SK-MEL-5 (cell line): ENCODE measurements at places on chromosomes 2 and 18. TPM values are rescaled to one million over a fixed set of nuclear protein-coding genes. Genes with fewer than 3 reads are reported as not detected.

Gene MEP1B
- total RNA-seq: not detected in 2 replicates

Gene IL36G
- not detected in 2 replicates for total RNA-seq

Gene ZC3H8
- total RNA-seq: 19.7 and 22.7 TPM in 2 replicates

Gene DES
- total RNA-seq: 0.13 TPM in 1 of 2 replicates, not detected in the other

Gene CREB1
- total RNA-seq: 31.9 and 34.6 TPM in 2 replicates

Gene DUSP2
- total RNA-seq: 0.80 and 1.0 TPM in 2 replicates

Gene TMEM182
- 3.3 and 3.9 TPM in 2 replicates for total RNA-seq

- peak; percentile 4 for DNase-seq
Observed at GRCh38 chr2:220521551-220521950, 894.1 kb downstream of the SLC4A3 start.

GRCh38 chr2:22037274-22037673 lies 913.5 kb downstream of the TDRD15 start:
- DNase-seq: no peak

DNA sequence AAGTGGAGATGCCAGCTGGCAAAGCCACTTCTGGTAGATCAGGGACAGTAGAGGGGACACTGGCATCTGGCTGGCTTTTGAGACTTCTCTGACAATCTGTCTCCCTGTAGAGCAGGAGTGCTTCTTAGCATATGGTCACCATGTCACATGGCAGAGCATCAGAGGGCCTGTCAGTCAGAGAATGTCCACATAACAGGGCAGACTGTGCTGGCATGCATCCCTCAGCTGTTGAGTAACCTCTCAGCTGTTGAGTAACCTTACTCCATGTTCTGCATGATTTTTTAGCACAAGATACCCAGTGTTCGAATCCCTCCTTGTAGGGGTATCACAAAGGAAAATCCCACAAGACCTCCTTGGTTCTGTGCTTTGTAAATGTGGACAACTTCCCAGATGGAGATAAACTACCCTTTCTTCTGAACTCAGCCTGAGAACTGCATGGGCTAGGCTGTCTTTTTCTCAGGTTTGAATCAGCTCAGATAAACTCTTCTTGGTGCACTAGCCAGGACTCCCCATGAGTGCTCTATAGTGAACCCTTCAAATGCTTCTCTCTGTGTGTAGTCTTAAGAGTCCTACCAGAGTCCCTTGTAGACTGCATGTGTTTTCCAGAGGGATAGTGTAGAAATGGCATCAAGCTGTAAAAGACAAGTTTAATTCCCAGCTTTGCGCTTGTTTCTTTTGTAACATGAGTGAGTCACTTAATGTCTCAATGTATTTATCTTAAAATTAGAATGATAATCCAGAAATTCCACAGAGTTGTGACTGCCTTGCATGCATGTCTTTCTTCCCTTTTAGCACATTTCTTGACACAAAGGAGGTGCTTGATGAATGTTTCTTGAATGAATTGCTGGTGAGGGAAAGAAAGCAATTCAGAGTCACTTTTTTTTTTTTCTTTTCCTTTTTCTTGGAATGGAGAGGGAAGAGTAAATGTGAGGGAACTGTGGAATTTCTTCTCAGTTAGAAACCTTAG lies 442.3 kb upstream of the HNMT start:
- DNase-seq: no peak

DNA sequence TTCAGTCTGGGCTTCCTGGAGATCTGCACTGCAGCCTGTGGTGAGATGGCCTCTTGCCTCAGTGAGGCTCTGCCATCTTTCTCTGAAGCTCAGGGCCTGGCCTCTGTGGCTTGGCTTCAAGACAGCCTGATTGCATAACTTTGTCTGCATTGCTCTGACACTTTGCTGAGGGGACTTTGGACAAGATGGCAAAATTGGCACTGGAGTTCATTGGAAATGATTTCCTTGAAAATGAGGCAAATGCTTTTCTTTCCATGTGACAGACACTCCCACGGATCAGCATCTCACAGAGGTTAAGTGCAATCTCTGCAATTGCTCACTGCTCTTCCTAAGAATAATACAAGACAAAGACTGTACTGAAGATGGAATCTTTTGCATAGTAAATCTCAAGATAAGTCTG lies 166.8 kb downstream of the KCNS3 start:
- no peak for DNase-seq

GRCh38 chr2:6883448-6884122 lies 6.0 kb downstream of the RSAD2 start:
- DNase-seq: no peak

DNA sequence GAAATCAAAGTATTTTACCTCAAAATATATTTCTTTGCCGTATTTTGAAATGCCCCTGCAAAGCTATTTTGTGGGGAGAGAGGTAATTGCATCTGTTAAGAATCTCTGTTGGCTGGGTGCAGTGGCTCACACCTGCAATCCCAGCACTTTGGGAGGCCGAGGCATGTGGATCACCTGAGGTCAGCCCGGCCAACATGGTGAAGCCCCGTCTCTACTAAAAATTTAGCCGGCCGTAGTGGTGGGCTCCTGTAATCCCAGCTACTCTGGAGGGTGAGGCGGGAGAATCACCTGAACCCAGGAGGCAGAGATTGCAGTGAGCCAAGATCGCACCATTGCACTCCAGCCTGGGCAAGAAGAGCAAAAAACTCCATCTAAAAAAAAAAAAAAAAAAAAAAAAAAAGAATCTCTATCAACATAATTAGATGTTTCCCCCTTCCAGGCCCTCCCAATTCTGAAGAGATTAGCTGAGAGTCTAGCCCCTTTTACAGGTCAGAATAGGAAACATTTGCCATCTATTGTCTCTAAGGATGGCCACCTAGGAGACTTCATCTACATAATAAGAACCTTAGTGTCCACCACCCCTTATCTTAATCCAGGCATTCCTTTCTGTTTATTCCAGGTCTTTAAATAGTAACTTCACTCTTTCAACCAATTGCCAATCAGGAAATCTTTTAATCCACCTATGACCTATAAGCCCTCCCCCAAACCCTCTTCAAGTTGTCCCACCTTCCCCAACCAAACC lies 3.5 kb upstream of the TRAPPC8 start:
- no peak for DNase-seq

- DNase-seq: peak; percentile 48
Observed at GRCh38 chr2:237791977-237792727, 6.4 kb upstream of the RBM44 start.

GRCh38 chr2:143505542-143505941 lies 376.3 kb downstream of the ARHGAP15 start:
- no peak for DNase-seq

DNA sequence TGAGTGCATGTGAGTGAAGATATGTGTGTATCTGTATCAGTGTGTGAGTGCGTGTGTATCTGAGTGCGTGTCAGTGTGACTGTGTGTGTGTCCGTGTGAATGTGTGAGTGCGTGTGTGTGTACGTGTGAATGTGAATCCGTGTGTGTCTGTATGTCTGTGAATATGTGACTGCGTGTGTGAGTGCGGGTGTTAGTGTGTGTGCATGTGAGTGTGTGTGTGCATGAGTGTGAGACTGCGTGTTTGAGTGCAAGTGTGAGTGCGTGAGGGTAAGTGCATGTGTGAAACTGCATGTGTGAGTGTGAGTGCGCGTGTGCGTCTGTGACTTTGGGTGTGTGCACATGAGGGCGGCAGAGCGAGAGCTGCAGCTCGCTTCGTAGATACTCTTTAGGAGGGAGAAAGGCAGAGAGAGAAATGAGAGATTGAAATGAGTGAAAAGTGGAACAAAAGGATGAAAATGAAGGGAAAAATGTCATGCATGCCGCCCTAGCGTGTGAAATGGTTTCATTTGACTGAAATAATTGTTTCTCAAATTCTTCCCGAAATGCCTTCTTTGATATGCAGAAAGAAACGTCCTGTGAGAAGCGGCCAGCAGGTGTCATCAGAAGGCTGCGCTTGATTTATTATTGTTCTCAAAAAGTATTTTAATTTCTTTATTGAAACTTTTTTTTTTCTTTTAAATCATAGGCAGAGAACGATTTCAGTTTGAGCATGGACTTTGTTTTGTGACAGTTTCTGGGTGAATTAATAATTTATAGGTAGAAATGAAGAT lies 25.6 kb downstream of the ZNF407 start:
- peak; percentile 45 for DNase-seq

GRCh38 chr2:158745067-158745865 lies 49.9 kb upstream of the DAPL1 start:
- DNase-seq: peak; percentile 76

GRCh38 chr2:74100254-74101216 lies 47.2 kb downstream of the BOLA3 start:
- no peak for DNase-seq

- DNase-seq: no peak
Observed at GRCh38 chr2:145747715-145748114, 1227.8 kb upstream of the ZEB2 start.

- DNase-seq: no peak
Observed at GRCh38 chr18:40365526-40365925, 1589.5 kb upstream of the PIK3C3 start.

DNA sequence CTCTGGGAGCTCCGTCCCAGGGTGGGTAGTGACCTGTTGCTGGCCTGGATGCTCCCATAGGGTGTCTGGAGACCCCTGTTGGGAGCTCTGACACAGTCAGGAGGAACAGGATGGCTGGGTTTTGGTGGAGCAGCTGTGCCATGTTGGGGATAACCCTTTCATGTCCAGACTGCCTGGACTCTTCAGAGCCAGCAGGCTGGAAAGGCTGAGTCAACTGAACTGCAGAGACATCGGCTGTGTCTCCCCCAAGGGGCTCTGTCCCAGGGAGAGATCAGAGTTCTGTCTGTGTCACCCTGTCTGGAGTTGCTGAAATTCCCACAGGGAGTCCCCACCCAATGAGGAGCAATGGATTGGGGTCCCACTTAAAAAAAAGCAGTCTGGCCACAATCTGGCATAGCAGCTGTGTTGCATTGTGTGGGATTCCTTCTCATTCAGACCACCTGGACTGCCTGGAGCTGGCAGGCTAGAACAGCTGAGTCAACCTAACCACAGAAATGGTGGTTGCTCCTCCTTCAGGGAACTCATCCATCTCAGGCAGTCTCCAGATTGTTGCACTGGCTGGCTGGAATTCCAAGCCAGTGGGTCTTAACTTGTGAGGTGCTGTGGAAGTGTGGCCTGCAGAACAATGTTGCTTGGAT lies 37.2 kb downstream of the AGPS start:
- DNase-seq: no peak

DNA sequence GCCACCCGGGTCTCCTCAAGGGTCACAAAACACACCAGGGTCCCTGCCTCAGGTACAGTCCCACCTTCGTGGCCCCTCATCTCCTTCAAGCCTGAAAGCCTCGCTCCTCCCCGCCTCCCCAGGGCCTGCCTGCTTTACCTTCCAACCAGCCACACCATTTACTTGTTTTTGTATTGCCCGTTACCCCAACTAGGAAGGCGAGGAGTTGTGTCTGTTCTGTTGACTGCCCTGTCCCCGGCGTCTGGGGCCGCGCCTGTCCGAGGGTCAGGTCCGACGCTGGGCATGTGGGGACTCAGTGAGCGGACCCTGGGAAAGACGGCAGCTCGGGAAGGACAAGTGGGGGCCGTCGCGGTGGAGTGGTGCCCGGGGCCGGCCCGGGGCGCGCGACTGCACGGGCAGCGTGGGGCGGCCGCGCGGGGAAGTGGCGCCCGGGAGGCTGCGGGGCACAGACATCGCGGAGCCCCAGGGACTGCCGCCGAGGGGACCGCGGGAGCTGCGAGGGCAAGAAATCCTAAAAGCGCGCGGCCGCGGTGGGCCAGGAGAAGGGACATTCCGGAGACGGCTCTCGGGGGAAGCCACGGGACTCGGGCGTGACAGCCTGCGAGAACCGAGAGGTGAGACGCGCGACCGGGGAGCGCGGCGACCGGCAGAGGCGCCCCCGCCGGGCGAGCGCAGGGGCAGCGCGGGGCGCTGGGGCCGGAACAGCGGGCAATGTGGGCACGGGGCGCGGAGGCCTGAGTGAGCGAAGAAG lies 797 bp upstream of the GRHL1 start:
- DNase-seq: peak; percentile 47

GRCh38 chr18:32096946-32097345 lies 5.3 kb downstream of the RNF138 start:
- no peak for DNase-seq

GRCh38 chr2:49225126-49225525 lies 70.8 kb upstream of the FSHR start:
- no peak for DNase-seq

DNA sequence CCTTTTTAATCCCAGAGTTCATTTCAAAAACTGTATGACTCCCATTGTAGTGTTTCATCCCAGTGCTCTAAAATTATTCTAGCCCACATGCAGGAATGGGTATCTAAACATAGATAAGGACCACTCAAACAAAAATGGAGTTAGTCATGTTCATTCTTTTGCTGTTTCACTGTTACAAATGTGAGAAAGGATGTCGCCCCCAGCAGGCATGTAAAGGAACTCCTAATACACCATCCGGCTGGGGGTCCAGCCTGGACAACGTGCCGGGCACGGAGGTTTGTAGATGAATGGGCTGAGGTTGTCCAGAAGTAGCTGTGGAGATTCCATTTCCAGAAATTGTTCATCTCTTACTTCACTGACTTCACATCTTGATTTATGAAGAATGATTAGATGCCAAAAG lies 101.9 kb upstream of the RAB12 start:
- DNase-seq: peak; percentile 51

GRCh38 chr2:85390941-85391669 lies 19.1 kb downstream of the CAPG start:
- peak; percentile 82 for DNase-seq

DNA sequence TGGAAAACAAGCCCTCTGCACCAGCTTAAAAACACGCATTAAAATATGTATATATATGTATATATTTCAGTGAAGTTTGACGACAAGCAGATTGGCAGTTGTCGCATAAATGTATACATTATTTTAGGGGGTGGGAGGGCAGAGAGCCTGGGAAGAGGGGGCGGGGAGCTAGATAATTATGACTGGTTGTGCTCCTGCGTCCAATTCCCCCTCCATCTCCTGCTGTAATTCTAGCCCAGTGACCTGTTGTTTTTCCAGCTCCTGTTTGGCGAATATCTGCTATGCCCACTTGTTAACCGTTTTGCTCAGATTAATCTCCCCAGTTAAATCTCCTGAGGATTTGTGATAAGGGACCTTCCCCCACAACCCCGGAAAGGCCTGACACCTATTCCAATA lies 656 bp downstream of the UNC80 start:
- DNase-seq: no peak

GRCh38 chr2:118124288-118124891 lies 36.1 kb downstream of the INSIG2 start:
- no peak for DNase-seq

DNA sequence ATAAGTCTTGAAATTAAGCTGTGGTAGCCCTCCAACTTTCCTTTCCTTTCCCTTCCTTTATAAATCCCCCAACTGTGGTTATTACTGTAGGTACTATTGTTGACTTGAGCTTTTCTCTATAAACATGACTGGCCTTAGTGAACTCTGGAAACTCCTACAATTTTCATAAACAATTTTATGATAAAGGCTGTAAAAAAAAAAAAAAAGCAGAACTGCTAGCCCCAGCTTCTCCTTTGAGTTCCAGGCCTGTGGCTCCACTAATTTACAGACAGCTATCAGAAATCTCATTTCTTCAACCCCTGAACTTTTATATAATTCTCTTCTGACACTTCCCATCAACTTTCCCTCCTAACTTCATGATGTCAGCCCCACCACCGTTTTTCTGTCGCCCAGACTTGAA lies 174.3 kb downstream of the IKZF2 start:
- no peak for DNase-seq

DNA sequence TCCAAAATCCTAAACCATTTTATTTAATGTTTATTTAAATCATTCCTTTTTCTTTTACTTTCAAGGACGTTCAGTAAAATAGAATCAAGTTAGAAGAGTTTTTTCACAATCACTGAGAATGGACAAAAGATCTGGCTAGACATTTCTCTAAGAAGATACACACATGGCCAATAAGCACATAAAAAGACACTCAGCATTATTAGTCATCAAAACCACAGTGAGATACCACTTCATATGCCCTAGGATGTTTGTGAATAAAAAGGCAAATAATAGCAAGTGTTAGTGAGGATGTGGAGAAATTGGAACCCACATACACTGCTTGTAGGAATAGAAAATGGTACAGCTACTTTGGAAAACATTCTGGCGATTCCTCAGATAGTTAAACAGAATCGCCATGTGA lies 76.1 kb downstream of the RHBDD1 start:
- no peak for DNase-seq
